CD4-positive, alpha-beta memory T cell (primary cell): ENCODE measurements at places on chromosomes 12 and 14.

DNA sequence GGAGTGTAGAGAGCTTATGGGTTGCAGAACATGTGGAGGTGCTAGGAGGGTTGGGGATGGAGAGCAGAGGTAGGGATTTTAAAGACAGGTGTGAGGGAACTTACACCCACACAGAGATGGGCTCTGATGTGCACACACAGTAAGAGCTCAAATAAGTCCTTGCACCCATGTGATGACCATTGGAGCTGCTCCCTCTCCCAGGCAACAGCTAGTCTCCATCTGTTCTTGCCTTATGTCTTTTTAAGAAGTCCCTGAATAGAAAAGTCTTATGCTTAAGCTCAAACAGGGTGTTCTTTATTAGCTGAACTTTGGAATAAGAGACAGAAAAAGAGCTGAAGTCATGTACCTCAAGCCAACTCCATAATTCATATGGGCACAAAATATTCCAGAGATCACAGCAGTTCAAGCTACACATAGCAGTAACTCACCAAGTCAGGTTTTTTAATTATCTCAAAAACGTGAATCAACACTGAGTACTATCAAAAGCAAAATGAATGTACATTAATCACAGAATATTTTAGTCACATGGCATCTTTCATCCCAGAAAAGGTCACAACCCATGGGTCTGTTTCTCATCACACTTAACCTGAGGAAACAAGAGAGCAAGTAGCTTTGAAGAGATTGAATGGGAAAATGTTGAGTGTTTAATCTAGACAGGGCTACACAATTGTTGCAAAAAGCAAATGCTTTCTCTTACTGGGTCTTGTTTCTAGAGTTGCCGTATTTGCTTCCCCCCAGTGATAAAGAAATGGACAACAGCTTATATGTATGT, 1513.6 kb upstream of the SEL1L start:
- no peak for DNase-seq

GRCh38 chr12:89267404-89267803, 84.9 kb downstream of the DUSP6 start:
- DNase-seq: no peak

DNA sequence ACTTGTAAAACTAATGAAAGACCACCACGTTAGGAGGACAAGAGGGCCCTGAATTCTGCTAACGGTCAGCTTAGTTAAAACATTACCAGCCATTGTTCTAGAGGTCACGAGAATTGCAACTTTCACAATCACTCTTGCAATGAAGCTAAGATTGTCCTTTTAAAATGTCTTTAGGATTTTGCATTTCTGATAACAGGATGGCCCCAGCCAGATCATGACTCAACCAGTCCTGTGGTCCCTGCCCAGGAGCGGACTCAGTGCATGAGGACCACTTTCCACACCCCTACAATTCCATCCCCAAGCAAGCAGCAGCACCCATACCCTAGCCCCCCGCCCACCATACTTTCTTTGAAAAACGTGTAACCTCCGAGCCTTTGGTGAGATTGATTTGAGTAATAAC, 28.7 kb downstream of the HSP90AA1 start:
- DNase-seq: no peak

DNA sequence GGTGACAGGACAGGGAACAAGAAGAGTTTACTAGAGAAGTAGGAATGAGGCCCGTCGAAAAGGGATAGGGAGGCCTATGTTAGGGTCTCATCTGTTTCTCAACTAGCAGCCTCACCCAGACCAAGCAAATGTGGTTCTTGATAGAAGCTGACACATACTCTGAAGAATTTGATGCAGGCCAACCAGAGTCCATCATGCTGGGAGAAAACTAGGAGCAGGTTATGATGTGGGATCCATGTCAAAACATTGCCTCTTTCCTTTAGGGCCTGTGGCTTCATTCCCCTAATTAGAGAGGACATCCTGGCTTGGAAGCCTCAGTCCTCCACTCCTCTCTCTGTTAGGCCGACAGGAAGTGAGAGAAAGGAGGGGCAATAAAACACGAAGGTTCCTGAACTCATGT, 122.8 kb downstream of the NTF3 start:
- DNase-seq: no peak
